ENCODE measurements at places on chromosomes 4 and X.

DNA sequence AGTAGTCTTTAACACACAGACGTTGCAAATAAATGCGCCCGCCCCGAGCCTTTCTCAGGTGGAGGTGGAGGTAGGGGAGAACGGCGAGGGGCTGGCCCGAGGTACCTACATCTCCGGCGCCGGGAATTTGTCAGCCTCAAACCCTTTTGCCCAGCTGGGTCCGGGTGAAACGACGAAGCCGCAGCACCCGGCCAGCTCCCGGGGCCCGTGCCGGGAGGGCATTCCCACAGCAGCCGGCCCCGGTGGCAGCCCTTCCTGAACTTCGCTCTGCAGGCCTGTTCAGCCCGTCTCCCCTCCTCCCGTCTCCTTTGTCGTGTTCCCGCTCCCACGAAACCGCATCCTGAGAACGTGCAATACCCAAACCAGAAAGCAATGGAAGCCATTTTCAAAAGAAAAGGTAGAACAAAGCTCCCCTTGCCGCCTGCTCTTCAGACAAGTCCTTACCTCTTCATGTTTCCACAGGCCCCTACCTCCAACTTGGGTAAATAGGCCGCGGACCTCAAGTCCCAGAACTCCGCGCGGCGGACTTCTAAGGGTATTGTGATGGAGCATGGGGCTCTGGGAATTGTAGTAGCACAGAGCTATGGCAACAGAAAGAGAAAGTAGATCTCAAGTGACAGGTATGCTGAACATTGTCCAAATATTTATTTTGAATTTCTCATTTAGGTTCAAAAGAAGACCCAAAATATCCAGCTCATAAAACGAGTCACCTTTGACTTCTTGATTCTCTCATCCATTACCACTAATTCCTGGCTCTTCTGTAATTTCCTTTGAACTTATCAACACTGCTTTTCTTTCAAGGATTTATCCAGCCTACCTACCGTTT is at the start of gene RBM41:
RBM41 (minus strand) TSS at position 501 of the 826 bp plus-strand sequence; CDS start at position 452, 49 bp downstream.
- DNase-seq = peak; percentile 72

DNA sequence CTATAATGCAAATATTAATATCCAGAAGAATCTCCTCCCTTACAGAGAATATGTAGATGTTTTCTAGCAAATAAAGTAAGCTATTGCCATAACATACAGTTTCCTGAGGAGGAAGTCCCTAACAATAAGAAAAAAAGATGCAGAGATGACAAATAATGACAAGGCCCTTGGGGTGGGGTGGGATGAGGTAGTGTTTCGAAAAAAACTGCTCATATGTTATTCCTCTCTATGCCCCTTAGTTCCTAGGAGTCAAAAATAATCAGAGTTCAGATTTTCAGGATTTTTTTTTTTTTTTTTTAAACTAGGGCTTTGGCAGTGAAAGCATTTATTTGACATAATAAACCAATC is 99.0 kb downstream of the ZAR1 start:
- no peak for DNase-seq

- DNase-seq = no peak
Observed at GRCh38 chr4:130747842-130748241, 1651.9 kb downstream of the C4orf33 start.

DNA sequence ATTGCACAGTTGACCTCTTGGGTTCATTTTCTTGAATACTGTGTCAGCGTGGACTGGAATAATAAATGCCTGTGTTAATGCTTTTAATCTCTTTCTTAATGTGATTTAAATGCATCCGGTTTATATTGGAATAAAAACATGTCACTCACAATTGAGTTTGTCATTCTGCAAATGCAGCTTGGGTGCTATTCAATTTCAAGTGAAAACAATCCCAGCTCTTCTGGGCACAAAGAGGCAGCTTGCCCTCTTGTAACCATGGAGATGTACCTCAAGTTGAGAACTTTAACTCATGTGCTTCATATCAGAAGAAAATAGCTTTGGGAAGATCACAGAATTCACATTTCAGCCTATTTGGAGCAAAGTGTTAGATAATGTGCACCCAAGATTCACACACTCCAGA is 355.7 kb upstream of the GNPDA2 start:
- DNase-seq = no peak

DNA sequence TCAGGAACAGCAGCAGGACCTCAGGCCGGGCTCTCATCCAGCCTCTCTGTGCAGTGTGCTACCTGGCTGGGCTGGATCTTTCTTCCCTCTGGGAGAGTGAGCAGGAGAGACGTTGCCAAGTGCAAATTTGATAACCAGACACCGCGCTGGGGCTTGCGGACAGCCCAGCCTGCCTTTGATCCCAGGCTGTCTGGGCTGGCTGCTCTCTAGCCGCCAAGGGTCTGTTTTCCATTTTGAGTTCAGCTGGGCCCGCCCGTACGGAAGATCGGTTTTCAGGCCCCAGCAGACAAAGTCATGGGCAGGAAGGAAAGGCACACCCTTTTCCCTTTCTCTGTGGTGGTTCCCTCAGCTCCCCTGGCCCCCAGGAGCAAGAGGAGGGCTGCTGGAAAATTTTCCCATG is 90.2 kb downstream of the CPZ start:
- no peak for DNase-seq

DNA sequence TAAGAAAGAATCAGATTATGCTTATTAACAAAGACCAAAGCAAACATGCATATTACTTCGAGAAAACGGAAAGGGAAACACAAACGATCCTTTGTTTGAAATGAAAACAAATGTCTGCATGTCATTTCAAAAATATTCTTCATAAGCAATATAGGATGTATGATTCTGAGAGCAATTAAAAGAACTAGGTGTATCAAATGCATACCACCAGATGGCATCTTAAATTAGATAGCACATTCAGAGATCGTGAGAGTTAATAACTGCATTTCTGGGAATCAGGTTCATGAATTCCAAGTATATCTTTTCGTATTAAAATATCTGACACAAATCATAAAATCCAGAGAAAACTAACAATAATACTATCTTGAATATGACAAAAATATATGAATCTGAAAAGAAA is 159.5 kb downstream of the PPP3CA start:
- no peak for DNase-seq

DNA sequence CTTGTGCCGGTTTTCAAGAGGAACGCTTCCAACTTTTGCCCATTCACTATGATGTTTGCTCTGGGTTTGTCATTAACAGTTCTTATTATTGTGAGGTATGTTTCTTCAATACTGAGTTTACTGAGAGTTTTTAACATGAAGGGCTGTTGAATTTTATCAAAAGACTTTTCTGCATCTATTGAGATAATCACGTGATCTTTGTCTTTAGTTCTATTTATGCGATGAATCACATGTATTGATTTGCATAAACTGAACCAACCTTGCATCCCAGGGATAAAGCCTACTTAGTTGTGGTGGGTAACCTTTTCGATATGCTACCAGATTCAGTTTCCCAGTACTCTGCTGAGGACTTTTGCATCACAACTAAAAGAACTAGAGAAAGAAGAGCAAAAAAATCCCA is 318.0 kb downstream of the GASK1B start:
- no peak for DNase-seq

GRCh38 chr4:163317110-163317509 is 15.3 kb downstream of the NPY1R start:
- no peak for DNase-seq

All from activated T-cell treated with anti-CD3 and anti-CD28 coated beads, Interleukin-2, amount 50 U/mL, for 24 hours (primary cell).